Colonic mucosa (tissue), 4 donors: ENCODE measurements at places on chromosomes 1 and 21. TPM values are rescaled to one million over a fixed set of nuclear protein-coding genes. Genes with fewer than 3 reads are reported as not detected.
A peak's percentile ranks its signal among the peaks of the same experiment; 100 is the strongest.

RCSD1 gene
- 4.7 TPM for total RNA-seq

DNA sequence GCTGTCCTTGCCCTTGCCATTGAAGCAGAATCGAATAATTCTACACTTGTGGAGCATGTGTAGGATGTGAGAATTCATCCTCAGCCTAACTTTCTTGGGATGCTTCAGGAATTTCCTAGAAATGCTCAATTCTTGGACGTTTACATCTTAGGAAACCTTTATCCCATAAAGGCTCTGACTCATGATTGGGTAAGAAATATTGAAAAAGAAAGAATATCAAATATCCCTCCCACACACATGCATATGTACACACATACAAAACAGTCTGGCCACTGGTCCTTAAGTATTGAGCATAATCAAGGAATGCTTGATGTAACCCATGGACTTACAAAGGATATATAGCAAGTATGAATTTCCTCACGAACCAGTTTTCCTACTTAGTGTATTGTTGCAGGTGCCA is 83.9 kb upstream of the IPO9 start:
- DNase-seq = no peak

DNA sequence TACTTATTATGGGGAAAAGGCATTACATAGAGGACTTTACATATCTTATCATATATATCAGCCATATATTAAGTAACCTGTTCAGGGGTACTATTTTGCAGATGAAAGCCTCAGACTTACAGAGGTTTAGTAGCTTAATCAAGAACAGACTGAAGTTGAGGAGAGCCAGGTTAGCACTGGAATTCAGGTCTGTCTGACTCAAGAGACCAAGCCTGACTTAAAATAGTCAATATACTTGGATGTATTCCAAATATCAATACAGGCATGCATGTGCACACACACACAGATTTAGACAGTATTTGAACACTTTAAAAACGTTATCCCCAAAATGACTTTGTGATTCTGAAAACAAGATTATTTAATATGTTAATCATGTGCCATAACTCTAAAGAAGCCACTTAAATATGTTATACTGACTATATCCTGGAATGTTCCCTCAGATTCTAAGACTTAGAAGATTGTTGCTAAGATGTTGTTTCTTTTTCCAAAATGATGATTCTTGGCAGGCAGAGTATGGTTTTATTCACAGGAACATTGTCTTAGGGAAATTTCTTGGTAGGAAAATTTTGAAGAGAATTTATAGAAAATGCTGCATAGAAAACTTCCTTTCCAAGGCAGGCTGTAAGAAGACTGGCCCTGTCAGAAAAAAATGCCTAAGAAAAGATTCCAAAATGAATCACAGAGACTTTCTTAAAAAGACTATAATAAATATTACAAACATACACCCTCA is 61.6 kb downstream of the ADAMTS1 start:
- no peak for DNase-seq

GRCh38 chr1:226131639-226132038 is 54.9 kb downstream of the ACBD3 start:
- no peak for DNase-seq

GRCh38 chr1:204990059-204990664 is 52.9 kb upstream of the CNTN2 start:
- no peak for DNase-seq

- no peak for DNase-seq
Observed at GRCh38 chr1:53732409-53732808, 6.6 kb downstream of the GLIS1 start.

GRCh38 chr1:226951286-226952117 is 11.4 kb downstream of the COQ8A start:
- no peak for DNase-seq

OVAAL gene
- not detected for total RNA-seq

GRCh38 chr1:34684266-34684665 is 70.6 kb upstream of the GJB5 start:
- peak; percentile 49 for DNase-seq

DNA sequence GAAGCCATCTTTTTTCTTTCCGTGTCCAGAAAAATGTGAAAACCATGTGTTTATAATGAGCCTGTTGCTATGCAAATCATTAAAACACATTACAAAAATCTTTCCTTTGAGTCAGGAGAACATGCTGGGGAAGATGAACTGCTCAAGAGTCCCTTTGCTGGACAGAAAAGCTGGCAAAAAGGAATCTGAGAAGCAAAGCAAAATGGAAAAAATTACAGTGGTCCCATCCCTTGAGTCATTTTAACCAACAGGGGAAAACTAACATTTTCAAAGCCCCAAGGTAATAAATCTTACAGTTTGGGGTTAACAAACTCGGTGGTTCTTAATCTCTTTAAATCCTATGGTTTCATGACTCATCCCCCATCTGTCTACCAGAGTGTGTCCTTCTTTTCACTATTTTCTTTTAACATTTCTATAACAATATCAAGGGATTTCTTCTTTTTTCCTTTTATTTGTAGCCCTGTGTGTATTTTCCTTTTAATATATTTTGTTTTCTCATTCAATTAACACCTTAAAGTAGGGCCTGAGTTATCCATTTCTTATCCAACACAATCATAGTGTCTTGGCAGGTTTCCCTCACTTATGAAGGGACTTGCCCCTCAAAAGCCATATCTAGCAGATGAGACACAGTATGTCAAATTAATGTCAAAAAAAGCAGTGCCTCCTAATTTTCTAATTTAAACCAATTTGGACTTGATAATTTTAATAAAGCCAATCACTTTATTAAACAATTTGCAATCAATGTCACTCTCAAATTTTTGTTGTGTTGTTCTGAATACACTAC is 105.4 kb downstream of the PTPN14 start:
- DNase-seq = no peak

GRCh38 chr1:32939655-32940371 is 24.8 kb downstream of the RNF19B start:
- peak; percentile 75 for DNase-seq

DNA sequence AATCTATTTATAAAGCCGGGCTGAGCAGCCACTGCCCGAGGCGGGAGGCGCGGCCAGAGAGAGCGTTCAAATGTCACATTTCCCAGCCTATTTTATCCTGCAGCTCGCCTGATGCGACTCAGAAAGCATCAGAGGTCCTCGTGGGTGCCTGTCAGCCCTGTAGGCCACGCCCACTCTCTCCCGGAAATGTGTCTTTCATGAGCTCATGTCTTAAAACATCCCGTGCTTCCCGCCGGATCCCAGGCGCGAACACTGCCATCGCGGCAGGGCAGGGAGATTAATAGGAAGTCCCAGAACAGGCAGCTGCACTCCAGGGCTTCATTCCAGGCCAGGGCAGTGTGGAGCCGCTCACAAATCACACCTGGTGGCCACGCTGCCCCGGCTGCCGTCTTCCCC is 117.5 kb downstream of the PRDM16 start:
- peak; percentile 59 for DNase-seq

GRCh38 chr1:47694011-47694890 is 256.4 kb downstream of the FOXD2 start:
- DNase-seq = peak; percentile 11

DNA sequence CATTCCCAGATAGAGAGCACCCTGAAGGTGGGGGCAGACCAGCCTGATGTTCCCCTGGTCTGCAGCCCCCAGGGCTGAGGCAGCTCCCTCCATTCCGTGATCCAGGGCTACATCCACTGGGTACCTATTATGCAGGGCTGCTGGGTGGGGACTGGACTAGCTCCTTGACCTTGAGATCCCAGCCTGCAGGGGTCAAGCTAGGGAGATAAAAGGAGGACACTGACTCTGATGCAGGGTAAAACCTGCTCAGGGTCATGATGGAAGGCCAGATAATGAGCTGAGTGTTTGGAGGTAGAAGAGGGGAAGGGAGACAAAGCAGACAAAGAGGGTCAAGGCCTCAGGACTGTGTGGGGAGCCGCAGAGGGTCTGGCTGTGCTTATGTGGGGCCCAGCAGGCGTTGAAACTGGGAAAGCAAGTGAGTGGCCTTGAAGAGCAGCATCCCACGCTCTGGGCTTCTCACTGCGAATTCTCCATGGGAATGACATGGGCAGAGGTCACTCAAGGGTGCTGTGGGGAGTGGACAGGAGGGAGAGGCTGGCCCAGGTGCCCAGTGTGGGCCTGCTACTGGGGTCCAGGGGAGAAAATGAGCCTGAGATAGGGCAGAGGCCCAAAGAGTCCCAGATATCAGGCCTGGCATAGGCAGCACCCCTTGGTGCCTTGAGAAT is 9.7 kb downstream of the FOXO6 start:
- DNase-seq = no peak

GRCh38 chr1:1371364-1371745 is 3.7 kb downstream of the AURKAIP1 start:
- DNase-seq = no peak

GRCh38 chr1:182602935-182603645 is 1.1 kb downstream of the RGS16 start:
- DNase-seq = no peak

DNA sequence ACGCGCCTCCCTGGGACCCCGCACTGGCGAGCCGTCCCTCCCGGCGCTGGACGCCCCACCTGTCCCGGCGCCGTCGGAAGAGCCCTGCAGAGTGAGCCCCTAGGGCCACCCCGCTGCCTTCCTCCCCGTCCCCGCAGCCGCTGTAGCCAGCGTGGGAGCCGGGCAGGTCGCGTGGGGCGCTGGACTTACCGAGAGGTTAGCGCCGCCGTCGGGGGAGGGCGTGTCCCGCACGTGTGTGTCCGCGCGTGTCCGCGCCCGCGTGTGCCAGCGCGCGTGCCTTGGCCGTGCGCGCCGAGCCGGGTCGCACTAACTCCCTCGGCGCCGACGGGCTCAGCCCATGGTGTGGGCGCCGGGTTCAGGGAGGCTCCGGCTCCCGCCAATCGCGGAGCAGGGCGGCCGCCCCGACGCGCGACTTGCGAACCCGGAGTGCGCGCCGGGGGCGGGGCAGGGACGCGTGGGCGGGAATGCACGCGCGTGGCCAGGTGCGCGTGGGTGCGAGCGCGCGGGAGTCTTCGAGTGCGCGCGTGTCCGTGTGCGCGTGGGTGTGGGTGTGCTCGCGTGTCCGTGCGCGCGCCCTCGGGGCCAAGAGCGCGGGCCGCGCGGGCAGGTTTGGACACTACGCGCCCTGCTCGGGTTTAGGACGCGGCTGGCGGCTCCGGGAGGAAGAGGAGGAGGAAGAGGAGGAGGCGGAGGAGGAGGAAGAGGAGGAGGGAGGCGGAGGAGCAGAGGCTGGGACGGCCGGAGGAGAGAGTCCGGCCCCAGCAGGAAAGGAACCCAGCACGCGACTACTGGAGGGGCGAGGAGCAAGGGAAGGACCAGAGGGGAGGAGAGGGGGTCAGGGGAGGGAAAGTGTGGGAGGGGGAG is 145.2 kb upstream of the ETS2 start:
- peak; percentile 53 for DNase-seq

DNA sequence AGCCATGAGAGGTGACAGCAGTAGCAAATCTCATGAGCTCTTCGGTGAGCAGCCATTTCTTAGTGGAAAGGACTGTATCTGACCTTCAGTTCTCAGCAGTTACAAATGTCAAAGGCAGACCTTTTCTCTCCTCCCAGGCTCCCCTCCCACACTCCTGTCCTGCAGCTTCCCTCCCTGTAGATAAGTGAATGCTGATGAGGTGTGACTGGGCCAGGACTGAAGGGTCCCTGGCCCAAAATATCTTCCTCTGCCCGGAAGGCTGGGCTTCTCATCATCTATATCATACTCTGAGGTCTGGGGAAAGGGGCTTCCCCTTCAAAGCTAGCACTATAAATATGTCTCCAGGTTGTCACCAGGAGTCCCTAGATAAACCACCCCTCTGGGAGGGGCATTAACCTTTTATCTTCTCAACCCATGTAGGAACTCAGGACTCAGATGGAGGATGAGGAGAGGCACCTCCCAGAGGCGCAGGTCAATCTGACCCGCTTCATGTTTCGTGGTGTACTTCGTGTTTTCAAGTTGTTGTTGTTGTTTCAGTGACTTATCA is 3.6 kb upstream of the ADAMTSL4 start:
- DNase-seq = no peak

GRCh38 chr1:100585786-100586185 is 47.8 kb downstream of the GPR88 start:
- DNase-seq = no peak

RASAL2 gene
- 11.8 TPM for total RNA-seq

- no peak for DNase-seq
Observed at GRCh38 chr1:247110627-247111258, 6.6 kb upstream of the ZNF669 start.

CTH gene
- total RNA-seq = 16.6 TPM

ARHGEF10L gene
- 133 TPM for total RNA-seq

- DNase-seq = no peak
Observed at GRCh38 chr1:21604208-21604957, 64.8 kb downstream of the RAP1GAP start.

DNA sequence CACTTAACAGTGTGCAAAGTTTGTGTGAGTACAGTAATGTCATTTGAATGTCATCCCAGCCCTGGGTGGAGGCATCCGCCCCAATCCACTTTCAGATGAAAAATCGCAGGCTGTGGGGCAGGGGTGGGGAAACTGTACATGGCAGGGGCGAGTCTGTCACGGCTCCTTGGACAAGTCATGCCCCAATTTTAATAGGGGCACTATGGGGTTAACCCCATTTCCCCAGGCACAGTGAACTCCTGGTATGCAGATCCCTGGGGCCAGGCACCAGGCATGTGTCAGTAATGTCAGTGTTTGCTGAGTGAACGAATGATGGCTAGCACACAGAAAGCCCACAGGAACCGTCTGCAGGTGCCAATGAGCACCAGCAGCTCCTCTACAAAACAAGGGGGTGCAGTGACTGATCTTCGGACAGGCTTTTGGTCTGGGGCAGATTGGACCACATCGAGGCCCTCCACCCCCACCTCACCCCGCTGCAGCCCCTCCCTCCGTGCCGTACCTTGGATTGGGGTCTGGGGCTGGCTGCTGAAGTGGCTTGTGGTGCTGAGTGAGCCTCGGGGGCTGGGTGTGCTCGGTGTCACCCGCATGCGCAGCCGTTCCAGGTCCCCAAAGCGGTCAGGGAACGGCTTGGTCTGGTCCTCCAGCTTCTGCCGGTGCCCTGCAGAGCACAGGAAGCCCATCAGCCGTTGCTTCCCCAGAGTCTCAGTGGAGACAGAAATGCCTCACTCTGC is 23.2 kb downstream of the RUNX3 start:
- no peak for DNase-seq

DNA sequence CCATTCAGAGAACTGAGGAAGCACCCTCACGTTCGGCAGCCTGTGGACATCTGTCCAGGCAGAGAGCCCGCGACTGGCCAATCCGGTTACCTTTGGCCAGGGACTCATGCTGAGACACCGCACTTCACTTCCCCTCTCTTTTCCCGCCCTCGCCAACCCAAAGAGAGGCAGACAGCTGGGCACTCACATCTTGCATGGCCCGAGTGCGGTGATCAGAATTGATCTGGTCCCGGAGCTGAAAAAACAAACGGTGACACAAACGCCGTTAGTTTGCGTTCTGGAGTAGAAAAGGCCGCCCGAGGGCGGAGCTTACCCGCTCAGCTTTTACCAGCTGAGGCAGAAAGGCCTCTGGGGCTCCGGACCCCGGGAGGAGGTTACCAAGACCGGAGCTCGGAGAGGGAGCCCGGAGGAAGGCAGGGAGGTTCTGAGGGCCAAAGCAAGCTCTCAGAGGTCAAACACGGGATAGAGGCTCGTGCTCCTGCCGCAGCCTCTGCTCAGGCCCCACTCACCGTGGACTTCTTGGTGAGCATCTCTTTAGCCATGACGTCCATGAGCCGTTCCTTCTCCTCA is 376 bp downstream of the SF3A3 start:
- DNase-seq = peak; percentile 57

- no peak for DNase-seq
Observed at GRCh38 chr1:38571726-38572125, 287.8 kb downstream of the RRAGC start.

GRCh38 chr1:59092126-59092525 is 204.8 kb upstream of the FGGY start:
- no peak for DNase-seq

MIB2 gene
- 57.0 TPM for total RNA-seq
